ENCODE measurements at places on chromosomes 2 and 18. TPM values are rescaled to one million over a fixed set of nuclear protein-coding genes. Genes with fewer than 3 reads are reported as not detected.

PTRHD1 gene
- total RNA-seq, result 27.2 TPM

- no peak for DNase-seq
Measured at GRCh38 chr2:136189221-136189782, 71.4 kb upstream of the CXCR4 start.

GRCh38 chr18:53790786-53791185, 433.7 kb downstream of the MBD2 start:
- peak; percentile 16 for DNase-seq

DNA sequence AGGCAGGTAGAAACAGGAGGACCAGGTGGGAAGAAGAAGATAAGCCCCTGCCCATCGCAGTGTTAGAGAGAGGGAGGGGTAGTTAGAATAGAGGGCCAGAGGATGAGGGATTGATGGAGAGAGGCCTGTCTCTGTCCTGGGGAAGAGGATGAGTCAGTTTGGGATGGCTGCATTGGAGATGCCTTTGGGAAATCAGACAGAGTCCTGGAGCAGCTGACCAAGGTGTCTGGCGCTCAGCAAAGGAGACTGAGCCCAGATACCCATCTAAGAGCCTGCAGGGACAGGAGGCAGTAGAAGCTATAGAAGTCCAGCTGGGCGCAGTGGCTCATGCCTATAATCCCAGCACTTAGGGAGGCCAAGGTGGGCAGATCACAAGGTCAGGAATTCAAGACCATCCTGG, 177.8 kb upstream of the HAAO start:
- no peak for DNase-seq

GRCh38 chr18:52484977-52485376, 145.0 kb downstream of the DCC start:
- no peak for DNase-seq

Data from astrocyte (in vitro differentiated cells and primary cell).